Subcutaneous adipose tissue (tissue), 4 donors: ENCODE measurements at places on chromosomes 12 and 14. TPM values are rescaled to one million over a fixed set of nuclear protein-coding genes. Genes with fewer than 3 reads are reported as not detected.

Gene YEATS4
- 22.0 TPM for total RNA-seq

Gene BICDL1
- 0.66 TPM for total RNA-seq

Gene FAM90A1
- not detected for total RNA-seq

Gene GPR132
- 1.3 TPM for total RNA-seq

Gene LTBP2
- total RNA-seq: 61.0 TPM

Gene MOK
- 5.2 TPM for total RNA-seq

Gene CABP1
- total RNA-seq: not detected

Gene SLC2A13
- 18.4 TPM for total RNA-seq

Gene C14orf93
- total RNA-seq: 6.8 TPM

Gene CISTR
- not detected for total RNA-seq

Gene HHIPL1
- 4.8 TPM for total RNA-seq

Gene SLC15A4
- total RNA-seq: 42.4 TPM

Gene OR4K17
- not detected for total RNA-seq

Gene C12orf50
- not detected for total RNA-seq

Gene NTS
- total RNA-seq: not detected

Gene AGAP2
- total RNA-seq: 0.49 TPM

Gene P2RX2
- not detected for total RNA-seq

Gene SPSB2
- total RNA-seq: 4.1 TPM

Gene GLIPR1L1
- not detected for total RNA-seq

Gene KRAS
- total RNA-seq: 10.6 TPM

Gene RHEBL1
- total RNA-seq: 0.57 TPM
